Cardiac septum (tissue), 1 donor: ENCODE measurements at places on chromosomes 4 and X. TPM values are rescaled to one million over a fixed set of nuclear protein-coding genes. Genes with fewer than 3 reads are reported as not detected.

DNA sequence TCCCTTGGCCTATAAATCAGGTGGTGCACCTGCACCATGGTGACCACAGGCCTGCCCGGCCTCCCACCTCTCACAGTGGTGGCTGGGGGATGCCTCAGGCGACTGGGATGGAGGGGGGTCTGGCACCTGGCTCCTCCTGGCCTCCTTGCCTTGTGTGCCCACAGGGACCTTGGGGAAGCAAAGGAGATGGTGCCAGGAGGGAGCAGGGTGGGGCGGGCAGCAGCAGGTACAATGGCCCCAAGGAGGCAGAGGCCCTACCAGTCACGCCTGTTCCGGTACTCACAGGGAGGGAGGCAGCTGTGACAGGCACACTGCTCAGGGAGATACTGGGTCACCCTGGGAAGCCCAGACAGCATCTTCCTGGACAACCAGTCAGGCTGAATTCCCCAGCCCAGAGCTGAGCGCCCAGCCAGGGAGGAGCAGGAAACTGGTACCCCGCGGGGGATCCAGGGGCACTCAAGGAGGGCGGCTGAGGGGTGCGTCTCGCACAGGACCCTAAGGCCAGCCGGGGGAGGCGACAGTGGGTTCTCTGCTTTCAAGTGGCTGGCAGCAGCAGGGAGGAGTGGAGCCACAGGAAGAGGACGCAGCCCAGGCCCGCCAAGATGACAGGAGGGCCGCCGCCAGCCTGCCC lies 1.2 kb upstream of the TREX2 start:
- DNase-seq = peak; percentile 73

- no peak for DNase-seq
Measured at GRCh38 chr4:48556268-48556667, 66.2 kb downstream of the ZAR1 start.

The FATE1 gene
- 0.67 TPM for total RNA-seq

The CLDN34 gene
- not detected for total RNA-seq

GRCh38 chr4:180688480-180688879 lies 1554.7 kb upstream of the TENM3 start:
- no peak for DNase-seq

DNA sequence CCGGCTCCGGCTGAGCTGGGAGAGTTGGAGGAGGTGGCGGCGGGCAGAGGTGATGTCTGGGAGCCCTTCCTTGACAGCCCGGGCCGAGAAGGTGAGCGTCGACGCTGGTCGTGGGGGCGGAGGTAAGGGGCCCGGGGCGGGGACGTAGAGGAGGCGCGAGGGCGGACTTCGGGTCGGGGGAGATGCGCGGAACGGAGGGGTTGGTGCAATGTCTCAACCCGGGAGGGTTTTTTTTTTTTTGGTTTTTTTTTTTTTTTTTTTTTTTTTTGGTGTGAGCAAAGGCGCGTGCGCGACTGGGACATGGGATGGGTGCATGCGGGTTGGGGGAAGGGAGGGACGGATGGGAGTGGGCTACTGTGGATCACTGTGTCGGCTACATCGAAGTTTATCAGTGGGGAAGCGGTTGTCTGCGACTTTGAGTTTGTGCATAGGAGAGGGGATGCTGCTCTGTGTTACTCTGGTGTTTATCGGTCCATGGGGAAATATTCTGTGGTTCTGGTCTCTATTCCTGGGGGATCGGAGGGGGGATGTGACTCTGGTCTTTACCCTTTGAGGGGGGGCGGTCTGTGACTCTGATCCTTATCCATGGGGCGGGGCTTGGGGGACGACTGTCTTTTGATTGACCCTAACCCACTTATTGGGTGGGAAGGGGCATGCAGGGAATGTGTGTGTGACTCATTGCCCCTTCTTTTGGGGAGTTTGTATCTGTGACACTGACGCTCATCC lies 537 bp downstream of the RBM10 start:
- DNase-seq = no peak

The TLR1 gene
- 4.9 TPM for total RNA-seq

GRCh38 chr4:87410157-87410556 lies 12.2 kb upstream of the NUDT9 start:
- DNase-seq = no peak

DNA sequence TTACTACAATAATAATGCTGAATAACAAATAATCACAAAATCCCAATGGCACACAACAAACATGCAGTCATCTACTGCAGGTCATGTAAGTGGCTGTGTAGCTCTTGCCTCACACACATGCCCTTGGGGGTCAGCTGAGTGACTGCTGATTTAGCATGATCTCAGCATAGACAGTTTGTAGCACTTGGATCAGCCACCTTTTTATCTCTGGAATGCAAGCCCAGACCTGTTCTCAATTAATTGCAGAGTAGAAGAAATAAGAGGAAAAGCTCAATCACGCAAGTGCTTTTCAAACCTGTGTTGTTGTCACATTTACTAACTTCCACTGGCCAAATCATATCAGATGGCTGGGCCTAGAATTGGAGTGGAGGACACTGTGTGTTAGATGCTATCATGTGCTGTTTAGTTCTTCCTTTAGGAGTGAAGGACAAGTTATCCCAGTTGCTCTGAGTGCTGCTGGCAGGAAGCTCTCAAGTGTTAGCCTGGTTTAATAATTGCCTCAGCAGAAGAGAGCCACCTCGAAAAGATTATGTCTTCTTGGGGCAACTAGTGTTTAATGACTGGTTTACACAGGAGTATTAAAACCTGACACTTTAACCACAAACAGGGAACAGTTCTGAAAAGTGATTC lies 128.3 kb upstream of the EPHA5 start:
- DNase-seq = no peak

DNA sequence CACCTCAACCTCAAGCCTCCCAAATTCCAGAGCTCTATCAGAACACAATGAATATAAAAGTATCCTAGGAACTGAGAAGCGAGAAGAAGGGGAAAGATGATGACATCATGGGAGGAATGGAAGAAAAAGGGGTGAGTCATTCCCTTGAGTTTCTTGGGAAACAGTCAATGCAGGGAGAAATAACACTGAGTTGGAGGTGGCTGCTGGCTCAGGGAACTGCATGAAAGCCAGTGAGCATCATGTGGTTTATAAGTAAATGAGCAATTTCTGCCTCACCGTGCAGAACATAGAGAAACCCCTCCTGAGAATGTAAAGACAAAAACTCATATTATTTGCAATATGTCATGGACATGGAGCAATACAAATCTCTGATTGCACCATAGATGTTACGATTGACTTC lies 73.3 kb downstream of the SHOX start:
- no peak for DNase-seq

The FBXW7 gene
- total RNA-seq = 65.5 TPM
